ENCODE measurements at places on chromosomes 1 and 21.

- DNase-seq = no peak
Observed at GRCh38 chr1:6491480-6491962, at the start of gene PLEKHG5. TSS of gene PLEKHG5 (minus strand) at chr1:6491667. CDS start at chr1:6477571, 14,096 bp downstream.

- DNase-seq = peak; percentile 45
Observed at GRCh38 chr1:229856009-229856650, 210.9 kb upstream of the GALNT2 start.

DNA sequence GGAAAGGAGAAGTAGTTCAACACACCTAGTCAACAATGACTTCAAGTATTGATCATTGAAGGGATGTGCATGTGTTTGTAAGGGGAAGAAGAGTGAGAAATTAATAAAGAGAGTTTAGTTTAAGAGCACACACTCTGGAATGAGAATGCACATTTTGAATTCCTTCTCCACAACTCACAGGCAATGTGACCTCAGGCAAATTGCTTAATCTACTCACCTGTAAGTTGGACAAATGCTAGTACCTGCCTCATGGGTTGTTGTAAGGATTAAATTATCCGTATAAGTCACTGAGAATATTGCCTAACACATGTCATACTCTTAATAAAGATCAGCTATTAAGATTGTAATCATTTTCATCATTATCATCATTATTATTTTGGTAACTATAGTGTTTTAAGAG, 204.0 kb upstream of the NFIA start:
- DNase-seq = no peak

DNA sequence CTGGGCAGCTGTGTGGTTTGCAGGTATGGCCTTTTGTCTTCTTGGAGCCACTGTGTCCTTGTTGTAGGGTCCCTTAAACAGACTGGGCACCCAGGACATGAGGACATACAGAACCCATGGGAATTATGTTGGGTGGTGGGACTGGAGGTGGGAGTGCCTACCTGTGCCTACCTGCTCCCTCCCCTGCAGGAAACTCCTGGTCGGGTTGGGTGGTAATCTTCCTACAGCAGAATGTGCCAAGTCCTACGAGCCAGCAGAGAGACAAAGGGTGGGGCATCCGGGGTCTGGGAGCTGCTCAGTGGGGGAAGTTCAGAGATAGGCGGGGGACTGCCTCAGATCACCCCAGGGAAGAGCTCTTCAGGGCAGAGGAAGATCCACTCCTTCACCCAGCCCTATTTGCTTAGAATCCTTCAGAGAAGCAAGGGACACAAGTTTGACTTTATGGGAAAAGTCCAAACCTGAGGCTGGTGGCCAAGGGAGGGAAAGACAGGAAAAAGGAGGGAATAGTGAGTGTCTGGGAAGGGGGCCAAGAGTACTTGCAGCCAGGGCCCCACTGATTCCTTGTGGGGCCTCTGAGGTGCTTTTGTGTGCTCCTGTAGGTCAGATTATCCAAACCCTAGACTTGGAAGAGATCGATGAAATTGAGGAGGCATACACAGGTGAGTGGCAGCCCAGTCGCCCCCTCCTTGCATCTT, 58.3 kb downstream of the KIF21B start:
- DNase-seq = no peak

DNA sequence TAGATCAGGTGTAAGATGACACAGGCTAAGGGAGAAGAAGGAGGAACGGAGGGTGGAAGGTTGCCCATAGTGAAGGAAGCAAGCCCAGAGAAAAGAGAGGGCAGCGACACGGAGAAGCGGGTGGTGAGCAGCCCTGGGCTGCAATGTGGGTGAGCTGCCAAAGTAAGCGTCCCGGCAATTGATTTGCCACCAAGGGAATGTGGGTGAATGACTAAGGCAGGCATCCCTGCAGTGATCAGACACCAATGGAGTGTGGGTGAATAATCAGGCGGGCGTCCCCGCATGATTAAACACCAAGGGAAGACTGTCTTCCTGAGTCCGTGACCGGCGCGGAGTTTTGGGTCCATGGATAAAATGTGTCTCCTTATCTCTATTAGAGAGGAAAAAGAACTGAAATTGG, 79.6 kb downstream of the UCHL5 start:
- no peak for DNase-seq

- DNase-seq = no peak
Observed at GRCh38 chr1:81129366-81129765, 671.4 kb upstream of the ADGRL2 start.

DNA sequence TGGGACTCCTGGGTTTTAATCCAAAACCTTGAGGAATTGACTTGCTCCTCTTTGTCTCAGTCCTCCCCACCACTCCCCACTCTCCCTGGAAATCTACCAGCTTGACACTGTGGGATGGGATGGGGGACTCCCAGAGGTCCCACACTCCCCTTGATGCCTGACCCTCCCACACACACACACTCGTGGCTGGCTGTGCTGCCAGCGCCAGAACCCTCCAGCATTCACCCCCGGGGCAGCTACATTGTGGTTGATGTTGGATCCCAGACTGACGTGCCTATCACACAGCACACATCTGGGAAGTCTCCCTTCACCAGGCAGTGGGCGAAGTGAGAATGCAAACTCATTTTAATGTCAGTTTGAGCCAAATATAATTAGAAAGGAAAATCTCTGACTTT, 10.0 kb downstream of the KIRREL1 start:
- DNase-seq = no peak

- no peak for DNase-seq
Observed at GRCh38 chr1:182195733-182196132, 134.2 kb upstream of the ZNF648 start.

DNA sequence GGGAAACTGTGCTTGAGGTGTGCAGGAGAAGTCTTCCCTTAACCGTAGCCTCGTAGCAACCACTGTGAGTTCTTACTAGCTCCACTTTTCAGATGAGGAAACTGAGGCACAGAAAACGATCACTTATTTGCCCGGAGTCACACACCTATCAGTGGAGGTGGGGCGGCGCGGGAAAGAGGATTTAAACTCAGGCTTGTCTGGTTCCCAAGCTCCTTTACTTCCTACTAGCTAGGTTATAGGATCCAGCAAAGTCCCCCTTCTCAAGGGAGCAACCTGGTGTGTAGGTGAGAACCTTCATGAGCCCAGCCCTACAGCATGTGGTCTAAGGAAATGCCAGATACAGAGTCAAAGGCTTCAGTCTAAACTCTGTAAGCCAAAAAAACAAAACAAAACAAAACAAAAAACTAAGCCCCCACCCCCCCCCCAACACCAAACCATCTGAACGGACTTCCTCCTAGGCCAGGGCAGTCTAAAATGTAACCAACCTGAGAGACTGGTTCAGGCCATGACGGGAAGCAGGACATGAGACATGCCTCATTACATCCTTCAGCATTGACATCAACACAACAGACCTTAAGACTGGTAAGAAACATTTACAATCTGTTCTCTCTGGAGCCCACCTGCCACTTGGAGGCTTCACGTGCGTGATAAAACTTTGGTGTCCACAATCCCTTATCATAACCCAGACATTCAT, 709 bp upstream of the FBXO42 start:
- no peak for DNase-seq

- no peak for DNase-seq
Observed at GRCh38 chr1:240682166-240682858, 70.4 kb upstream of the GREM2 start.

GRCh38 chr1:154994591-154994990, 1.2 kb downstream of the LENEP start:
- no peak for DNase-seq

DNA sequence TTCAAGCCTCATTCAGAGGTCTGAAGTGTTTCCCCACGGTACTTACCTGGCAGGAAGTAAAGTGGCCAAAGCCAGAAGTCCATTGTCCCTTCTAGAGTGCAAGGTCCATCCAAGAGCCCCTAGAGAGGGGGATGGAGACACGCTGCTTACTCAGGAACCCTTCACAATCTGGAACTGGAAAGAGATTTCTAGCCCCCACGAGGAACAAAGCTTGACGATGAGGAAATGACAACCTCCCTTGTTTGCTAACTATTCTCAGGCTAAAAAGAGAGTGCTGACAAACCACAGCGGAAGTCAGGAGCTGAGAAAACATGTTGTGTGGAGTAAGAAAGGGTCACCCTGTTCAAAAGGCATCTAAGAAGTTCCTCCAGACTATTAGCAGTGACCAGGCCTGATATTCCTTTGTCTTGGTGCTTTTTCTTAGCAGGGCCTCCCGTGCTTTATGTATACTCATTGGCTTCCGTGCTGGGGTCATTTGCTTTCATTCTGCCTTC, at the start of gene FCMR:
Gene FCMR (minus strand): TSS at position 170 of the 494 bp plus-strand sequence. CDS start 87 bp downstream, at position 83.
- peak; percentile 77 for DNase-seq

DNA sequence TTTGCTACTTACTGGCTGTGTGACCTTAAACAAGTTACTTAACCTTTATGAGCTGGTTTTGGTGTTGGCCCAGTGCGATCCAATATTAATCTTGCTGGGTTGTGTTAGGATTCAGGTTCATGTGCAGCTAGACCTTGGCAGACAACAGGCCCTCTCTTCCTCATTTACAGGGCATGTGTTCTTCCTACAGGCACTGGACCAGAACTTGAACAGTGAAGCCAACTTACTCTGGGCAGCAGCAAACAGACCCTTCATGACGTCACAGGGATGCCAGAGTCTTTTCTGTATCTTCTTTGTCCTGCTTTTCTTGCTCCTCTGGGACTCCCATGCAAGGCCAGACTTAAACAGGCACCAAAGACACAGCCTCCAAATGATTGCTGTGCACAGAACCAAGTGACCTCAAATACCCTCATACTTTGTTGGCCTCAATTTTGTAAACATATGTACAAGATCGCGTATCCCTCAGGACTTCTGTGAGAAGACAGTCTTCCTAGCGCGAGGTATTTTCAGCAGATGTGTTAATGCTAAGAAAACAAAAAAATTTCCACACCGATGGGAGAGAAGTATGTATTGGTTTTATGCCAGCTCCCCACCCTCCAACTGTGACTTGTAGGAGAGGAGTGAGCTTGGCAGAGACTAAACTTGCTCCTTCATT, 73.7 kb downstream of the URB2 start:
- no peak for DNase-seq

DNA sequence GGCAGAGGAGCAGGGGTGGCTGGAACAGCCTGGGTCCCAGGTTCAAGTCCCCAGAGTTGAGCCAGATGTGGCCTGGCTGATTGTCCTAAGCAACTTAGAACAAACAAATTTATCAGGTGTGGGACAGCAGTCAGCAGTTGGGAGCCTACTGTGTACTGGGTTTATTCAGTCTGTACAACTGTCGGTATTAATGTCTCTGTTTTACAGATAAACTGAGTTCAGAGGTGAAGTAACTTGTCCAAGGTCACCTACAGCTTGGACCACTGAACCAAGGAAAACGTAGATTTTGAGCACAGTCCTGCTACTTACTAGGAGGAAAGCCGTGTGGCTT, 14.6 kb upstream of the TRIM63 start:
- no peak for DNase-seq

GRCh38 chr1:204077979-204078696, 5.2 kb downstream of the SOX13 start:
- no peak for DNase-seq

DNA sequence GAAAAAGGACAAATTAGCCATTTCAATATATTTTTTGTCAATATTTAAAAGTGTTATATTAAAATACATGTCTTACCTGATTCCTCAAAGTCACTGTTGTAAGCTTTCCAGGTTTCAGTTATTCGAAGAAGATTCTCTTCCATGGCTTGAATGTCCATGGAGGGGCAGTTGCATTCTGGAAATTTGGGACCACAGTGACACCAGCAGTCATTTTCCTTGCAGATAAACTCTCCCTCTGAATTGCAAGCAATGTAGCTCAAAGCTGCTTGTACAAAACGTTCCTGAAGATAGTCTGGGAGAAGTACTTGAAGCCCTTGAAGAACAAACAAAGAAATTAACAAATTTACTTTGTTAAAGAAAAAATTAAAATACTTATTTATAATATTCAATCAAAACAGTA, 251.7 kb downstream of the BRINP3 start:
- no peak for DNase-seq

GRCh38 chr1:91643431-91643830, 142.8 kb downstream of the CDC7 start:
- no peak for DNase-seq

GRCh38 chr1:220326578-220326977, 54.3 kb upstream of the RAB3GAP2 start:
- no peak for DNase-seq

DNA sequence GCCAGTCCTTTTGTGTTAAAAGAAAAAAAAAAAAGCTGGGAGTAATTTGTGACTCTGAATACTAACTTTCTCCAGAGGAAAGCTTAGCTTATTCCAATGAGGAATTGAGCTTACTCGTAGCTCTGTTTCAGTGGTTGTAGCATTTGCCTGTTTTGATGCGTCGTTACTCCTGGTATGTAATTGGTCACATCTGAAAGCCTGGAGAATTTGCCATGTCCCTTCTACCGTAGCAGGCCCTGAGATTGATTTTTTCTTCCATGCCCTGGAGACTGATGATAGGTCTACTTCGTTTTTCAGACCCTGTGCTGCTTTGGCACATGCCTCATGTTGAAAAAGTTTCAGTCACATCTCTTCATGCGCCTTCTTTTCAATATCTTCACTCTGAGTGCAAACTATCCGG, 1103.0 kb downstream of the PLA2G4A start:
- no peak for DNase-seq

DNA sequence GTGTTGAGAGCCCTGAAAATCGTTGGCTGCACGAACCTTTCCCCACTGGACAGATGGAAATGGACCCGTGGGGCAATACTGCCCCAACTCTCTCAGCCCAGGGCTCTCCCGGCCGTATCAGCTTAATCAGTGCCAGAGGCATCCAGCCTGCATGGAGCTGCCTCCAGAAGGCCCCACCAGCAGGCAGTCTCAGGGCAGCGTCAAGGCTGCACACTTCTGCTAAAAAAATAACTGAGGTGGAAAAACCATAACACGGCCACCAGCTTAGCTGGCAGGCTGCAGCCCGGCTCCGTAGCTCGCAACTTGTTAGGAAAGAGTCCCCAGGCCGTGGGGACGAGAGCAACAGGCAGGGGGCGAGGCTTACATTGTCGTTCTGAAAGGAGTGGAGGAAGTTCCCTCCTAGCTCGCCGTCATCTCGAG, 27.9 kb downstream of the MRPL37 start:
- DNase-seq = no peak

DNA sequence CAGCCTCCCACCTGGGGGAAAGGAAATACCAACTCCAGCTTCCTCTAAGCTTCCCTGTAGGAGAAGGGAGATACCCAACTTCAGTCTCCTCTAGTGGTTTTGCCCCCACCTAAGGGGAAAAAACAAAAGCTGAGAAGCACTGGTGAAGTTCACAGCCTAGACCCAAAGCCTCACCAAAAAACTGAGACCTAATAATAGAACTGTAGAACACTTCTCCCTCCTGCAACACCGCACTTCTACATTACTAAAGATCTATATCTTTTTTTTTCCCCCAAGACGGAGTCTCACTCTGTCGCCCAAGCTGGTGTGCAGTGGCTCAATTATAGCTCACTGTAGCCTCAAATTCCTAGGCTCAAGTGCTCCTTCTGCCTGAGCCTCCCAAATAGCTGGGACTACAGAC, 43.2 kb downstream of the SLC2A1 start:
- DNase-seq = no peak

- DNase-seq = no peak
Observed at GRCh38 chr1:30611741-30612309, 111.6 kb downstream of the MATN1 start.

GRCh38 chr1:156898161-156898566, 4.6 kb downstream of the PEAR1 start:
- no peak for DNase-seq

GRCh38 chr1:233459470-233459945, 132.0 kb downstream of the MAP3K21 start:
- DNase-seq = no peak

All from naive thymus-derived CD4-positive, alpha-beta T cell (primary cell).